ENCODE measurements at places on chromosomes 7 and 10.
A peak's percentile ranks its signal among the peaks of the same experiment; 100 is the strongest.

DNA sequence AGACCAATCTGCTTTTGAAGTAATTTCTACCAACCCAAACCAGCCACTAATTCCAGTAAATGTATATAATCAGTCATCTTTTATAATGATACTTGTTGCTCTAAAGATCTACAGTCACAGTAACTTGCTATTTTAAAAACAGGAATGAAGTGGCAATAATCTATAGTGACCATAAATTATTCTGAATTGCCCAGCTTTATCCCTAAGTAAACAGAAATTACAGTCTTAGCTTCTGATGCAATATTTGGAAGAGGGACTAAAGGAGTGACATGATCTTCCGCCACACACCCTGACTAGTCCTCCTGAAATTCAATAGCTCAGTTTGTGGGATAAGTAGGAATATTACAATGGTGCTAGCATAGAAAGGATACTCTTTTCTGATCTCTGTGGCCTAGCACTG is 96.1 kb downstream of the ATE1 start:
- DNase-seq, result no peak

DNA sequence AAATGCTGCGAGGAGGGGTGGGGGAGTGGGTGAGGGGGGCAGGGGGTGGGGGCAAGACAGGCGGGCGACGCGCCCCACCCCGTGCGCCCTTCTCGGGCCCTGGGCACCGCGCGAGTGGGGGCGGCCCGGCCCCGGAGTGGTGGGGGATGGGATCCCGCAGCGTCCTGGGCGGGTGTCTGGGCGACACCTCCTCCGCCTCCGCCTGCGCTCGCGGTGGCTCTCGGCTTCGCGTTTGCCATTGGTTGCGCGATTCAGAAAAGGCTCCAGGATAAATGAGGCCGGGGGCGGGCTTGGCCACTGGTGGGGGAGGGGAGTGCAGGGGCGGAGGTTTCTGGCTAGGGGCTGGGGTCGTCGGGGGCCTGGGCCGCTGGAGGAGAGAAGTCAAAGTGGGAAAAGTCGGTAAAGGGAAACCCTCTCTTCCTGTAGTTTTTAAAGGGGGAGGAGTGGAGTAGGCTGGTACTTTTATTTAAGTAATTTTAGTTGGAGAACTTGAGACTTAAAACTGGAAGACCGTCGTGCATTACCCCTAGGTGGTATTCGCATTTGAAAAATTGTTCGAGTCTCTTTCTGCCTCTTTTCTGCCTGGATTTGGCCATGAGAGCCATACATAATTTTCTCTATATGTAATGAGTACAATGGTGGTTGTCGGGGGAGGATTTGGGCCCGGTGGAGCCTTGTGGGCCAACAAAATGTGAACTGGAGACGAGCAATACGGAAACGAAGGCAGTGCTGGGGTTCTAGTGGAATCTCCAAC is 992 bp upstream of the IGF2BP3 start:
- DNase-seq, result peak; percentile 70

DNA sequence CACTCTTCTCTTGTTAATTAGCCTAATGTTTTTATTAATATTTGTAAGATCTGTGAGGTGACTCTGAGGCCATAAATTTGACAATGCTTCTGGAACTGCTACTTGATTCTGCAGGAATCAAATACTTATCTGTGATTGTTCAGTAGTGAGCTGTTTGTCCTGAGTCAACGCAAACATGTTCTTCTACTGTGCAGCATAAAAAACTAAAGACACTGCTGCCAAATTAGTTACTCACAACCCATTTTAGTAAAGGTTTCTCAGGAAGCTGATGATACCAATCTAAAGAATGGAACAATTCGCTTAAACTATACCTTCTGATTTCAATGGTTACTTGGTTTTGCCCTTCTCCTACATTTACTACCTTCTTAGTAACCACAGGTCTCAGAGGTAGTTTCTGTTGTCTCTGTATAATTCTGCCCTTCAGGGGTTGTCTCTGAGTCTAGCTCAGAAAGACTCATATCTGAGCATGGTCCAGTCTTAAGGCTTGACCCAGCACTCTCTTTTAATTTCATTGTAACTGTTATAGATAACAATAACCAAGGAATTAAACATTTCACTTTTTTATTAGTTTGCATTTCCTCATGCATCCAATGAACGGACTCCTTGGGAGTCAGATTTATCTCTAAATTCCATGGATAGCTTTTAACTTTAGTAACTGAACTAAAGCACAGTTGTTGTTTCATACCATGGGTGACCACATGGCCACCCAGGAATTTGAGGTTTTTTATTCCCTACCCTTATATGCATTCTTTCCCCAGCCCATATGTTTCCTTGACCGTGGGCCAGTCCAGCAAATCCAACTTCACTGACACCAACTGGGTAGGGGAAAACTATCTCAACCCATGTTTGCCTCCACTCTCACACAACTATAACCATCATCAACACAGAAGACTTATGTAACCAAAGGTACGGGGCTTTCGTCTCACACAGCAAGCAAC is 309.5 kb upstream of the TEX47 start:
- DNase-seq, result no peak

GRCh38 chr7:50504646-50505546 is 54.7 kb upstream of the FIGNL1 start:
- DNase-seq, result peak; percentile 76

- DNase-seq, result peak; percentile 57
Measured at GRCh38 chr7:98165827-98166667, 45.2 kb upstream of the BHLHA15 start.

- DNase-seq, result peak; percentile 55
Measured at GRCh38 chr7:41885078-41885477, 182.2 kb upstream of the INHBA start.

DNA sequence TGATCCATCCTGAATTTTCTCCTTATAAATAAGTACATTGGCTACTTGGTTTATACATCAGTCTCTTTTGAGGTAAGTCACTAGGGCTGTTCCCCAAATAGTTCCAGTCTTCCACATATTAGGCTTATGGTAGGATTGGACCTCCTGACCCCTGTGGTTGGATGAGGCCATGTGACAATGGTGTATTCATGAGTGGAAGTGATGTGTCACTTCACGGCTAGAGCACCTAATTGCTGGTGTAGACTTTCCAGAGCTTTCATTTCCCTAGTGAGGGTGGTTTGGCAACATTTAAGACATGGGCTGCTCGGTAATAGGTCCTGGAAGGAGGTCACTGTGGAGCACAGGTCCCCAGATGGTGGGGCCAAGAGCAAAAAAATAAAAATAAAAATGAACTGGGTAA is 141.2 kb upstream of the ABCB5 start:
- DNase-seq, result no peak

DNA sequence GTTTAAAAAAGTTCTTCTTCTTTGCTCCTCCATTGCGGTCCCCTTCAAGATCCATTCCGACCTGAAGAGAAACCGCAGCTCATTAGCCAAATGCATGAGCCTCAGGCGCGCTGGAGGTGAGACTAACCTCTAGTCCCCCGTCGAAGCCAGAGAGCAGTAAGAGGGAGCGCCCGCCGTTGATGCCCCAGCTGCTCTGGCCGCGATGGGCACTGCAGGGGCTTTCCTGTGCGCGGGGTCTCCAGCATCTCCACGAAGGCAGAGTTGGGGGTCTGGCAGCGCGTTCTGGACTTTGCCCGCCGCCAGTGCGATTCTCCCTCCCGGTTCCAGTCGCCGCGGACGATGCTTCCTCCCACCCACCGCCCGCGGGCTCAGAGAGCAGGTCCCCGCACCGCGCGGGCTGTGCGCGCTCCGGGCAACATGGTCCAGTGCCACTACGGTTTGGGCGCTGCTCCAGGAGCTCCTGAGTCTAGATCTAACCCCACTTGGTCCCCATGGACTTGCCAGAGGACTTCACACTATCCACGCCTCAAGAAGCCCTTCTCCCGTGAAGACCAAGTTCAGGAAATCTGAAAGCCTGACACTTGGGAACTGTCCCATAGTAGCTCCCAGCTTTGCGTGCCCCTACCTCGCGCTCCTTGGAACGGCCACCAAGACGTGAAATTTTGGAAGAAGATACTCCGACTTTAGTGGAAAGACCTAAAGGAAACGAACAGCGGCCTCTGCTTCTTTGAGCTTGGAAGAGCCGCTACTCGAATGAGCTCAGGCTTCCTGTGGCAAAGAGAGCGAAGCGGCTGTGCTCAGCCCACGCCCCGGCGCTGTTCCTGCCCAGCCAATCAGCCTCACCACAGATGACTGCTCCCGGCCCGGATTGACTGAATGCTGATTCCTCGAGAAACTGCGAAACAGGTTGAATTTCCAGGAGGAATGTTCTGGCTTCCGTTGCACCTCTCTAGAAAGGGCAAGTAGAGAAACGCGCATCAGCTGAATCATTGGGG is at the start of gene ABCB1:
Gene ABCB1, minus strand, starts transcription at position 755 of the 995 bp plus-strand sequence. Its CDS starts 700 bp downstream, at position 55.
- peak; percentile 72 for DNase-seq

DNA sequence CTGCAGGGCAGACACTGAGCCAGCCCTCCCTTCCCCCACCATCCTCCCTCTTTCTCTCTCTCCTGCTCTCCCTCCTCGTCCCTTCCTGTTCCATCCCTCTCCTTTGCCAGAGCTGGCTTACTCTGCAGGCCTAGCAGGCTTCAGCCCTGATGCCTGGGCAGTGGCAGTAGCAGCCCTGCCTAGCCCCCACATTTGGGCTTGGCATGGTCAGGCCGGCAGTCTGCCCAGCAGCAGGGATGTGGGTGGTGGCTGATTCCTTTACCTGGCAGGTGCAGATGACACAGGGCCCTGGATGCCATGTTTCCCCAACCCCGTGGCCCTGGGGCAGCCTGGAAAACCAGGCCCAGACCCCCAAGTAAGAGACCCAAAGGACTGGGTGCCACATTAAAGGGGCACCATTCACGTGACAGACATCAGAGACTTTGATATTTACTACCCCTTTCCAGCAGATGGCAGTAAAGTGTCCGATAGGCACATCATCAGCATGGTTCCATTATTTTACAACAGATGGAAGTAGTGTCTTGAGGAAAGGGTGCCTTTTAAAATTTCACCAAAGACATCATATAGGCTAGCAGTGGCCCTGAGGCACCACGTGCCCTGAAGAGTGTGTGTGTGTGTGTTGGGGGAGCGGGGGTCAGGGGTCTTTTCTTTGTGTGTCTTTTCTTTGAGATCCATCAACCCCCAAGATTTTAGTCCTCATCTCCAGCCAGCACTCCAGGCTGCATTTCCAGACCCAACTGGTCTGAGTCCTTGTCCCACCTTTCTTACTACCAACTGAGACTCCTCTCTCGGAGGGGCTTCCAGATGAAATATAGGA is 5.9 kb downstream of the KCP start:
- peak; percentile 33 for DNase-seq

DNA sequence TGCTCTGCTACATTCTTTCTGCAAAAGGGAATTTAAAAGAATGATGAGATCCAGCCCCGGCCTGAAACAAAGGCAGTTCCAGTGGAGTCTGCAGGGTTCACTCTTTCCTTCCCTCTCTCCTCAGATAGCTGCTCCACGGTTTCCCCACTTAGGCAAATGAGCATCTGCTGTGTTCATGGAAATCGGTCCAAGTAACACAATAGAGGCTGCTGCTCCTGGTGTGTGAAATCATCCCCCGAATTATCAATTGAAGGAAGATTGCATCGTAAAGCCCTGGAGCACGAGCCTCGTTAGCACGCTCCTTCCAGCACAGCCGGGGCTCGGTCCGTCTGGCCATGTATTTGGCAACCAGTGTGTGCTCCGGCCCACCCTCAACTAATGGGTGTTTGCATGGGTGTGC is 108.3 kb upstream of the DPP6 start:
- DNase-seq, result no peak

- no peak for DNase-seq
Measured at GRCh38 chr10:117139581-117140524, 1.8 kb upstream of the VAX1 start.

GRCh38 chr10:103583871-103584215 is 90.3 kb downstream of the NEURL1 start:
- DNase-seq, result no peak

DNA sequence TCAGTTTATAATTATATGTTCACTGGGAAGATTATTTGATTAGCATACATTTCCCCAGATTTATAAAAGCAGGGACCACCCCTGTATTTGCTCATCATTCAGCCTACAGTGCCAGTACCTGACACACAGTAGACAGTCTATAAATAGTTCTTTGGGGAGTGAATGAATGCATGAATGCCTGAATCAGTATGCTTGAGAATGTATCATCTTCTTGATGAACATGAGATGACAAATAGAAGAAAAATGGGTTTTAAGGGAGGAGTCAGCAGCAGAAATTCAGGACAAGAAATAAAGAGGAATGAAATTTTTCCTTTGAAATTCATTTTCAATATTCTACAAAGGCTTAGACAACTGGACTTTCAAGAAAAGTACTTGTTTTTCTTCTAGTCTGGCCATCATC is 295.8 kb upstream of the LRRTM3 start:
- peak; percentile 47 for DNase-seq

GRCh38 chr7:83852136-83852535 is 203.2 kb upstream of the SEMA3E start:
- no peak for DNase-seq

DNA sequence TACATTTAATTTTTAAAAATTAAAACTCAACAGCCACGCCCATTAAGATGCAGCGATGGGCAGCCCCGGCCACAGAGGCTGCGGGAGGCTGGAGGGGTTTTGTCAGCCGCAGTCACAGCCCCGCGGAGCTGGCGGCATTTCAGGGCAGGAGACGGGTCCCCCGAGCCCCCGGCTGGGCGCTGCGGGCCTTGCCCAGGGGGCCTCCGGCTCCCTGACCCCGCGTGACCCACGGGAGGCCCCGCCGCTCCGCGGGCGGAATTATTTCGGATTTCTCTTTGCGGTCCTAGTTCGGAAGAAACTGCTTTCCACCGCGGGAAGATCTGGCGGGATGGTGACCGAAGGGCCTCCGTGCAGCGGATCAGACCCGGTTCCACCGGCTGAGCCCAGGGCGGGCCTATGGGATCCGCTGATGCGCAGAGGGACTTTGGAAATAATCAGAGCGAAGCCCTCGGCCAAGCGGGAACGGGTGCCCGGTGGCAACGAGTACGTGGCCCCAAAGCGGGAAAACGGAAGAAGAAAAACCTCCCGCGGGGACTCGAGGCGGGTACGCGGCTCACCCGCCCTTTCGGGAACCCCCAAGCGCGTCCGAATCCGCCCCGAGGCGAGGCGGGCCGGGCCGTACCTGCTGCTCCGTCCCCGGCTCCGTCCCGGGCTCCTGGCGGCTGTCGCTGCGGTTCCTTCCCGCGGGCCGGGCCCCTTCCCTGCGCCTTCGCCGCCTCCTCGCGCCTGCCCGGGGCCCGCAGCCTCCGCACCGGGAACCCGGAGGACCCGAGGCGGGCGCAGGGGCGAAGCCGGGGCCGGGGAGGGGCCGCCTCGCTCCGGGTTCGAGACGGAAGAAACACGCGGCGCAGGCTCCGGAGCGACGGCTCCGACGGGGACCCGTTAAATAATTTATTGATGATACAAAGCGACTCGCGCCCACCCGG is 1.7 kb downstream of the NKX6-2 start:
- DNase-seq, result no peak

- peak; percentile 5 for DNase-seq
Measured at GRCh38 chr7:93442478-93443224, 131.9 kb downstream of the CALCR start.

- DNase-seq, result no peak
Measured at GRCh38 chr7:8249121-8249520, 12.8 kb downstream of the ICA1 start.

- DNase-seq, result no peak
Measured at GRCh38 chr10:66695046-66695445, 230.8 kb upstream of the LRRTM3 start.

GRCh38 chr10:100730725-100731406 is 14.5 kb upstream of the PAX2 start:
- no peak for DNase-seq

Measured in foreskin fibroblast (primary cell).